ENCODE measurements at places on chromosomes 2 and 18.

GRCh38 chr2:138187221-138187620 is 222.9 kb downstream of the HNMT start:
- no peak for DNase-seq

DNA sequence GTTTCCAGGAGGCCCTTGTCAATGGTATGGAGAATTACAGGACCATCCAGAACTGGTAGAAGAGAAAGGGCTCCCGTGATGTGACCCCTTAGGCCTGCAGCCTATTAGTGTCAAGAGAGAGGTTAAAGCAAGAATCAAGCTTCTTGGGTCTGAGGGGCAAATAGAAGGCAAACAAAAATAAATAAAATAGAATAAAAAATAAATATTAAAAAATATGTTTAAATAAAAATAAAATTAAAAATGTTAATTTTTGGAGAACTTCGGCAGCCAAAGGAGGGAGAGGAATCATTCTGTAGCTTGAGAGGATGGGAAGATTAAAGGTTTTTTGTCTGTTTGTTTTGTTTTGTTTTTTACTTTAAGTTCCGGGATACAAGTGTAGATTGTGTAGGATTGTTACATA is 15.2 kb upstream of the TMEM178A start:
- no peak for DNase-seq

- DNase-seq, result no peak
These were observed 1178.5 kb upstream of the ACVR2A start for GRCh38 chr2:146666340-146666739.

DNA sequence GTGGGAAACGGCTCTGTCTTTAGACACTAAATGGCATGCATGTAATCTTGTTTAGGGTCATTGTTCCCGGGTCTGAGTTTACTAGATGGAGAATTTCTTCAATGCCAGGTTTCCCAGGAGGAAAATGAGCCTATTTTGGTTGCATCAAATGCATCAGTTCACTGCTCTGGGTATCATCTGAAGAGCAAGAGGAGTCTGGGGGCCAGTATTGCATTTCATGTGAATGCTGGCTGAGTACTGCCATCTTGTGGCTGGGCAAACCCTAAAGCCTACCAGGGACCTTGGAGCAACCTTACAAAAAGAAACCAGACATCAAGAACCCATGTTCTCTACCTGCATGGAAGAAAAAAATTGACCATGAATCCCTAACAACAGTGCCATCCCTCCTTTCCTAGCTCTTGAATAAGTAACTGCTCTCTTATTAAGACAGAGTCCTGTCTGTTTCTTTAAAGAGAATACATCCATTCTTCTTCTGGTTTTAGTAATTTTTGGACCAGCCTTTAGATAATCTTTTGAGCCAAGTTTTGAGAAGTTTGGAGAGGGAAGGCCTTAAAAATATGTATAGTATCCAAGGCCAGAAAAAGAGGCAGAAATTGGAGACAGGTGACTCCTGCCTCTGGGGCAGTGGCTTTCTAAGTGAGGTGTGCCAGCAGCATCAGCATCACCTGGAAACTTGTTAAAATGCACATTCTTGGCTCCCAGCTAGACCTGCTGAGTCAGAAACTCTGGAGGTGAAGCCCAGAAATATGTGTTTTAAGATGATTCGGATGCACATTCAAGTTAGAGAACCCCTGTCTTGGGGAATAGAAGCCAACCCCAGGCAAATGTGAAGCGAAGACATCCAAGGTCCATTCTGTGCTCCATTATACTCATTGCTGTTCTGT is 261.0 kb upstream of the CXCR4 start:
- peak; percentile 15 for DNase-seq

DNA sequence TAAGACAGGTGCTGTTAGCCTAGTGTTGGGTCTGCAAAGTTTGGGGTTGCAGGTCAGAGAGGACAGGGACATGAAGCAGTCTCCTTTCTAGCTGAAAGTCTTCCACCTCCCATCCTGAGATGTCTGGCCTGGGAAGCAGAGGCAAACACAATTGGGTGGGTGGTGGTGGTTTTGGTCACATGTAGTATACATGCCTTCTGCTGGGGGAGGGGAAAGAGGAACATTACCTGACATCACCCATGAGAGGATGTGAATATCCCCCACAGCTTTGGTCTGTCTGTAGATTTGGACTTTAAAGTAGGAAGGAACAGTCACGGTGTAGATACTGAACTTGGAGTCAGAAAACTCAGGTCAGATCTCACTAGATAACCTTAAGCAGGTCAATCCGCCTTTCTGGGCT is 4.6 kb upstream of the DNAJC5G start:
- no peak for DNase-seq
